ENCODE measurements at places on chromosomes 7 and 10.

- DNase-seq, result no peak
Observed at GRCh38 chr10:121572859-121573537, 25.2 kb downstream of the FGFR2 start.

DNA sequence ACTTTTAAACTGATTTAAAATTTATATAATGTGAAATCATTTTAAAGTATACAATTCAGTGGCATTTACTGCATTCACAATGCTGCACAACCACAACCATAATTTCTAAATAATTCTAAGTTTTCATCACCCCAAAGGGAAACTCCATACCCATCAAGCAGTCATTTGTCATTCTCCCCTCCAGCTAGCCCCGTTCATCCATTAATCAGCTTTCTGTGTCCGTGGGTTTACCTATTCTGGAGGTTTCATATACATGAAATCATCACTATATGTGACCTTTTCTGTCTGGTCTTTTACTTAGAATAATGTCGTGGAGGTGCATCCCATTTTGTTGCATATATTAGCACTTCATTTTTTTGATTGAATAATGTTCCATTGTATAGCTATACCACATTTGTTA, 214.1 kb downstream of the ADK start:
- DNase-seq, result no peak

DNA sequence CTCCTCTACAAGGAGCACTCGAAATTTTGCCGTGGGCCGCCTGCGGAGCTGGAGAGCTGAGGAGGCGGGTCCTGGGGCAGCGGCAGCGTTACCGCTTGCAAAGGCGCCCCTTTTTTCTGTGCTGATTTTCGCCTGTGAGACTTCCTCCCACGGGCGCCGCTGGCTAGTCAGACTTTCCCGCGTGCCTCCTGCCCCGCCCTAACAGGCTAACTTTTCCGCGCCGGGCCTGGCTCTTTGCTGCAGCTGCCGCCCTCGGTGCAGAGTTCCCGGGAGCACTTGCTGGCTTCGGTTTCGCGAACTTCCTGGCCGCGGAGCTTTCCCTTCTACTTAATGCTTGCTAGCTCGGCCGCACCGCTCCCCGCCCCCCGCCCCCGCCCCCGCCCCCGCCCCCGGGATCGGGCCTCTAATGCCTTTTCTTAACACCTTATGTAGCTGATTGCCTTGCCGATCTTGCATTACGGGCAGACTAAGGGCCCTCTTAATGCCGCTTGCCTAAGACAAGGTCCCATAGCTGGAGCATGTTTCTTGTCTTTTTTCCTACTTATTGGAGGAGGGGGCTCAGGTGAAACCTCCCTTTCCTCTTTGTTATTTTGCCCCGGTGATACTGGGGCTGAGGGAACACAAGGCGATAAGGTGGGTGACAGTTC, 37.9 kb upstream of the RASGEF1A start:
- no peak for DNase-seq

DNA sequence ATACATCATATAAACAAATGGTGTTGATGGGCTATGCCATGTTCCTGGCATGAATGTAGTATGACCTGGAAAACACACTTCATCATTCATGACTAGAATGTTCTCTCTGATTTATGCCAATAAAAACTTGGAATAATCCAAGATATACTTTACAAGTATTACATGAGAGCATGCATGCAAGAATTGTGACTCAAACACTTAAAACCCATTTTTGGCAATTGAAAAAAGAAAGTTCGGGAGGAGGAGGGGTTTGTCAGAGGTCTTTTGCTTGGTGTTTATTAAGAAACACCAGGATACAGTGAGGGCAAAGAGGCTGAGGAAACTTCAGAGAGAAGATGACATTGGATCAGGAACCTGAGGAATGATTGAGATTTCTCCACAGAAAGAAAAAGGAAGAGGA, 10.2 kb upstream of the CUL1 start:
- DNase-seq, result no peak

DNA sequence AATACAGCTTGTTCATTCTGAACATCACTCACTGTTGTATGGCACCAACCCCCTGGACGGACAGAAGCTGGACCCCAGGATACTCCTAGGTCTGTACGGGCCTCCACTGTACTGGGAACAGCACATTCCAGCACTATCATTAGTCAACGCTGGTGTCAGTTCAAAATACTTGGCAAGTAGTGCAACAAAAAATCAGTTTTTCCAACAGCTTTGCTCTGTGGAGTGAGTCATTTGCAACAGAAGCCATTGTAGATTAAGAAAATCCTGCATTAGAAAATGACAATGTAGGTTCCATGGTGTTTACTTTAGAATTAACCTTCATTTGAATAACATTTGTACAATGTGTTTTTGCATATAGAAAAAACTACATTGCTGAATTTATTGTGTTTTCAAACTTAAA, 266.6 kb downstream of the HDAC9 start:
- no peak for DNase-seq

GRCh38 chr10:43978091-43978490, 329.4 kb upstream of the ZNF32 start:
- DNase-seq, result no peak

- no peak for DNase-seq
Observed at GRCh38 chr7:41994036-41994745, 242.8 kb downstream of the GLI3 start.

DNA sequence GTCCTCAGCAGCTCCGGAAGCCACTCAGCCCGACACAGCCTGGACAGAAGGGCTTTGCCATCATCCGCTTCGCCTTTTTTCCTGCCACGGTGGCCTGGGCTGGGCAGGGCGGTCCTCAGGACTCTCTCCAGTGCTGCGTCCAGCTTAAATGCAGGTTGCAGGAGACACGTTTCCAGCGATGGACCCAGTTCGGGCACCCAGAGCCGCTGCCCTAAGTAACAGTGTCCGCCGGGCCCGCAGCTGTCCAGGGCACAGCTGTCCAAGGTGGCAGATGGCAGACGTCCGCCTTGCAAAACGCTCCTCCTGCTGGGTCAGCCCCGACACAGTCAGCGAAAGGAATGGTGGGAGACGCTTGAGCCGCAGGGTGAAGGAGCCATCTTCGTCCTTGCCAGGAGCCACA, 37.0 kb upstream of the FOXL3 start:
- DNase-seq, result no peak

- DNase-seq, result no peak
Observed at GRCh38 chr7:1243964-1244416, 11.3 kb downstream of the UNCX start.

GRCh38 chr10:7932301-7933036, 114.2 kb downstream of the TAF3 start:
- DNase-seq, result no peak

DNA sequence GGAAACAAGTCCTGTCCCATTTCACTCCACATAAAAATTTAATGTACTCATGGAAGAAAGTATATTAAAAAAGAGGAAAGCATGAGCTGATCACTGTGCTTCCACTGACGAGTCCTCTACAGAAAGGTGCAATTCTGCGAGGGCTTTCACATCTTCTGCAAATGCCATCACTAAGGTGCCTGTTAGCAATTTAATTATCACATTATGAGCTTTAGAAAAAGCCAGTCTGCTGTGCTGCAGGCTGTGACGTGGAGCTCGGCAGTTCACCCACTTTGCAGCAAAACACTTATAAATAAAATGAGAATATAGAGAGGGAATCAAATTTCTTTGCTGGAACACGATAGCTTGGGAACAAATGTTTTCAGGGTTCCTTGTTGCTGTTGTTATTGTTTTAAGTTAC, 22.5 kb upstream of the NEUROD6 start:
- no peak for DNase-seq

DNA sequence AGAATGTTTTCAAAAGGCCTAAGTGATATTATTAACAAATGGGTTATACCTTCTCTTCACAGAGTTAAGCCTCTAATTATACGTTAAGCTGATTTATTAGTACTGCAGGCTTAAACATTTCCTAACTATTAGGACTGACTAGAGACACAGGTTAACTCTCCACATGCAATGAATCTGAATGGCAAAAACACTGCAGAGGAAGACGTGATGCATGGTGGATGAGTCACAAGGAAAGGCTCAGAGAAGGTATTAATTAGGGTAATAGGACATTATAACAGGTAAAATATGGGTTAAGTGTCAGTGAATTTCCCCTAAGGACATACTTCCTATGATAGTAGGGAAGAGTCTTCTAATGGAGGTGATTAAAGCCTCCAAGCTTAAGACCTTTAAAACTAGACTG, 24.7 kb upstream of the SEM1 start:
- no peak for DNase-seq

DNA sequence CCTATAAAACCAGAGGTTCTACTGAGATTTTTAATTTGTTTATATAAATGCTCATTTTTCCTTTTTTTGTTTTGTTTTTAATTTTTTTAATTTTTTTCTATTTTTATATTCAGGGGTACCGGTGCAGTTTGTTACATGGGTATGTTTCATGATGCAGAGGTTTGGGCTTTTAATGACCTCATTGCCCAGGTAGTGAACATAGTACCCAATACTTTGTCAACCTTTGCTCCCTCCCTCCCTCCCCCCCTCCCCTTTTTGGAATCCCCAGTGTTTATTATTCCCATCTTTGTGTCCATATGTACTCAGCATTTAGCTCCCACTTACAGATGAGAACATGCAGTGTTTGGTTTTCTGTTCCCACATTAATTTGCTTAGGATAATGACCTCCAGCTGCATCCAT, 94.4 kb upstream of the NEBL start:
- no peak for DNase-seq

- peak; percentile 72 for DNase-seq
Observed at GRCh38 chr7:16982640-16983350, 101.0 kb upstream of the AGR3 start.

DNA sequence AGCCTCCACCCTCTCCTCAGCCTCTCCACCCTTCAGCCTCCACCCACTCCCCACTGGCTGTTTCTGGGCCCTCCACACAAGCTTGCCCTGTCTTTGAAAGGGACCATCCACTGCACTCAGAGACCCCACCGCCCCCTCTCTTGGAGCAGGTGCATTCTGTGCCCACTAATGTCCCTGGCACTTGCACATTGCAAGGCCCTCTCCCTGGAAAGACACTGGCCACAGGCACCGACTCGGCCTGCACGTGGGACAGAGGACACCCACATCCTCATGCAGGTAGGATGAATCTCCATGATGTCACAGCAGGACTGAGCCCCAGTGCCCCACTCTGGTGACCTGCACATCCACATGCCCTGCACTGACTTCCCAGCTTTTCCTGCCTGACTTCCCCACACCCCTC, 36.8 kb upstream of the EBF3 start:
- no peak for DNase-seq

- peak; percentile 14 for DNase-seq
Observed at GRCh38 chr10:55287346-55287745, 486.3 kb upstream of the PCDH15 start.

DNA sequence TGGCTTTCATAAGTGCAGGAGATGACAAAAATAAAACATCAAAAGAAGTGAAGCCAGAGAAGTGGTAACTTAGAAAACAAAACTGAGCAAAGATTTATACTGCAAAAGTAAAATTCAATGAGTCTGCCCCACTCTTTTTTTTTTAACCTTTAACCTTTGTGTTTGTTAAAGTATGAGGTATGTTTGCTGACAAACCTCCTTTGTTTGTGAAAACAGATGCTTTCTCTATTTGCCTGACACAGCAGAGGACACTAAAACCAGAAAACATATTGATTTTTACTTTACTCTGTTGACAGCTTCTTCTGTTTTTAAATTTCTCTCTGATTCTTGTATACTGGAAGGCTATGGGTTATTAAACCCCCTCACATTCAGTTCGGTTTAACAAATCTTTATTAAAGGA, 57.6 kb downstream of the SGMS1 start:
- no peak for DNase-seq

GRCh38 chr7:43076189-43076605, 36.2 kb upstream of the HECW1 start:
- DNase-seq, result no peak

GRCh38 chr10:11270135-11270857, 252.6 kb downstream of the CELF2 start:
- peak; percentile 5 for DNase-seq

GRCh38 chr10:99943908-99944307, 65.8 kb downstream of the DNMBP start:
- DNase-seq, result no peak

DNA sequence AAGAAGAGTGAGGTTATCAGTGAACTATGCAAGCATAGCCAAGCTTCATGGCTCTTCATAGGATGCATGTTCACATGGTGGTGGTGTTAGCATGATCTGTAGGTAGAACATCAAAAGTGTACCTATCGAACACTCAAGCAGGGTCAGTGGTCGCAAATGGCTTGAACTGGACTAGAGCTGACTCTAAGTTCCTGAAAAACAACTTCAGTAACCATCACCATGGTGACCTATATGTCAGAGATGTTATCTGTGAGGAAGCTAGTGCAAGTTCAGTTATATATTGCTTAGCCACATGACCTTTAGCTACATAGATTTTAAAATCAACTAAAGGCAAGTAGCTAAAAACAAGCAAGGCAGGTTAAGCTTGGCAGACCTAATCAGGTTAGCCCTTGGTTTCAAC, 163.1 kb upstream of the AGR3 start:
- DNase-seq, result no peak

GRCh38 chr7:106110238-106110560, 1.9 kb downstream of the SYPL1 start:
- no peak for DNase-seq

Data from NCI-H1092 treated with DMSO at 0.1 percent for 48 hours (cell line).